ENCODE measurements at places on chromosomes 7 and 10. TPM values are rescaled to one million over a fixed set of nuclear protein-coding genes. Genes with fewer than 3 reads are reported as not detected.

- no peak for DNase-seq
- H3K27ac ChIP-seq = peak overlapping the region; percentile 99
- no peaks in the 10 kb centered on the region for H3K27me3 ChIP-seq
- H3K4me3 ChIP-seq = peak overlapping the region; percentile 100
Measured at GRCh38 chr10:123007558-123008354, 839 bp downstream of the IKZF5 start.

Gene MORN4
- total RNA-seq = 1.2 TPM

Gene RNLS
- total RNA-seq = 1.8 TPM

GRCh38 chr7:36591636-36592035 is 132.7 kb downstream of the AOAH start:
- H3K4me1 ChIP-seq = no peaks in the 10 kb centered on the region
- H3K36me3 ChIP-seq = peaks cover 3% of the 10 kb centered on the region
- H3K4me3 ChIP-seq = no peak overlapping the region
- DNase-seq = no peak
- no peaks in the 10 kb centered on the region for H3K27me3 ChIP-seq

GRCh38 chr10:25972631-25973030 is 38.6 kb downstream of the MYO3A start:
- H3K27ac ChIP-seq = no peak overlapping the region
- no peak for DNase-seq
- H3K4me3 ChIP-seq = no peak overlapping the region
- no peaks in the 10 kb centered on the region for H3K36me3 ChIP-seq
- H3K27me3 ChIP-seq = peaks cover 19% of the 10 kb centered on the region

- H3K4me1 ChIP-seq = peaks cover 6% of the 10 kb centered on the region
- H3K27me3 ChIP-seq = peaks cover 94% of the 10 kb centered on the region
- no peak overlapping the region for H3K4me3 ChIP-seq
- no peak overlapping the region for H3K27ac ChIP-seq
- no peaks in the 10 kb centered on the region for H3K36me3 ChIP-seq
- no peak for DNase-seq
Measured at GRCh38 chr7:26534649-26535482, 243.2 kb downstream of the SNX10 start.
